D721Med (cell line): ENCODE measurements at places on chromosomes 5 and 9.
A peak's percentile ranks its signal among the peaks of the same experiment; 100 is the strongest.

GRCh38 chr5:87650284-87650683 is 237.6 kb upstream of the CCNH start:
- no peak for DNase-seq

GRCh38 chr9:90288275-90288639 is 354.4 kb downstream of the DIRAS2 start:
- no peak for DNase-seq

GRCh38 chr9:36416890-36417289 is 16.8 kb upstream of the RNF38 start:
- no peak for DNase-seq

GRCh38 chr5:76445830-76446229 is 42.7 kb downstream of the IQGAP2 start:
- DNase-seq = no peak

- DNase-seq = no peak
These were observed 35.6 kb upstream of the NSMF start for GRCh38 chr9:137494550-137495351.

GRCh38 chr5:131534974-131535373 is 100.1 kb downstream of the RAPGEF6 start:
- DNase-seq = no peak

DNA sequence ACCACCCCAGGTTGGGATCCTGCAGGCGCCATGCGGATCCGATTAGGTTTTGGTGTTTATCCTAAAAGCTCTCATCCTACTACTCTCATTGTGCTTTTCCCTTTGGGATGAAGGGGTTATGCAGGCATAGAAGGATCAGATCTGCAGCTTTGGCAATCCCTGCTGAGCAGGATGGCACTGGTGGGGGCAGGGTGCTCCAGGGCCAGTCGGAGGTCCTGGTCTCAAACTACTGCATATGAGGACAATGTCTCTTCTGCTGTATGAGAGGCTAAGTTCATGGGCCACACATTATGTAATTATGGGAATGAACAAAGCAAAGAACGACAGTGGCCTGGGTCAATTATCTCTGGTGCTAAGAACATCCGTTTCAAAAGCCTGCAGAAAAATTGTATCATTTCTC is 334.2 kb downstream of the IRX1 start:
- no peak for DNase-seq

DNA sequence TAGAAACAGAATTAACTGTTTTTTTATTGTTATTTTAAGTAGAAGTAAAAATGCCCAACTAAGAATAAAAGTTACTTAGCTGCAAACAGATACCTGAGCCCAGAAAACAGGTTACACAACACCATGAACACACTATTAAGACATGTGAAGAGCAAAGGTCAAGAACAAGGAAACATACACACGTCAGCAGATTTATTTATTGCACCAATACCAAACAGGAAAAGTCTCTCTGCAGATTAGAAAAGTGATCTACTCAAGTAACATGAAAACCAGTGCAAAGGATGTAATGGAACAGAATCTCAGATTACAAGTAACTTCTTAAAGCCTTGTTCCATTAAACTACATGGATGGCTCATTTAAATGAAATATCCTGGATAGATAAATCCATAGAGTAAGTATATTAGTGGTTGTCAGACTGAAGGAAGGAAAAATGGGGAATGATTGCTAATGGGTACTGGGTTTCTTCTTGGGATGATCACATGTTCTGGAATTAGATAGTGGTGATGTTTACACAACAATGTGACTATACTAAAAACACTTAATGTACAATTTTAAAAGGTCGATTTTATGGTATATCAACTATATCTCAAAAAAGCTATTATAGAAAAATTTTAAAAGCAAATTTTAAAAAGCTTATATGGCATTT is 6.1 kb downstream of the SAR1B start:
- no peak for DNase-seq

- no peak for DNase-seq
These were observed 19.0 kb upstream of the GNA14 start for GRCh38 chr9:77667151-77667550.

DNA sequence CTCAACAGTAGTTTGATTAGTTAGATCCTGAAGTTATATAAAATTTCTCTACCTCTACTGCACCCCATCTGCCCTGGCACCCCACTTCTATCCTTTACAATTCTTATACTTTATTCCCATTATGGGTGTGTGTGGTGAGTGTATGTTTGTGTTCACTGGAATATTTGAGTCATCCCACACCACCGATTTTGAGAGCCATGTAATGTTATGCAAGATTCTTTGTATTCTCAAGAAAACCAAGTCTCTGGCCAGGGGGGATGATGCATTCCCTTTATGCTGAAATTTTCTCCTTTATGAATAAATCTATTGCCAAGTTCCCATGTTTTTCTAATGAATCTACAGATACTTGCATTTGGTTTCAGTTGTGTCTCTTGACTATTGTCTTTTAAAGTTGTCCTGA is 266.8 kb downstream of the ARHGEF28 start:
- DNase-seq = no peak

DNA sequence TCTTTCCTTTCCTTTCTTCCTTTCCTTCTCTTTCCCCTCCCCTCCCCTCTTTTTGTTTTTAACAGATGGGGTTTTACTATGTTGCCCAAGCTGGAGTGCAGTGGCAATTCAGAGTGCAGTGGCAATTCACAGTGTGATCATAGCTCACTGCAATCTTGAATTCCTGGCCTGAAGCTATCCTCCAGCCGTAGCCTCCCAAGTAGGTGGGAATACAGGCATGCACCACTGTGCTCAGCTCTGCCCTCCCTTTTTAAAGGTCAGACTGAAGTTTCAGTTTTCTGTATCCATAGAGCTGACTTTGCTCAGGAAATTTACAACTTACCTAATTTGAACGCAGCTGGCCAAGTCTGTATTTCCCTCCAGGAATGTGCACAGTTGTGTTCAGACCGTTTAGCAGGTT is 696 bp downstream of the CCL28 start:
- no peak for DNase-seq

DNA sequence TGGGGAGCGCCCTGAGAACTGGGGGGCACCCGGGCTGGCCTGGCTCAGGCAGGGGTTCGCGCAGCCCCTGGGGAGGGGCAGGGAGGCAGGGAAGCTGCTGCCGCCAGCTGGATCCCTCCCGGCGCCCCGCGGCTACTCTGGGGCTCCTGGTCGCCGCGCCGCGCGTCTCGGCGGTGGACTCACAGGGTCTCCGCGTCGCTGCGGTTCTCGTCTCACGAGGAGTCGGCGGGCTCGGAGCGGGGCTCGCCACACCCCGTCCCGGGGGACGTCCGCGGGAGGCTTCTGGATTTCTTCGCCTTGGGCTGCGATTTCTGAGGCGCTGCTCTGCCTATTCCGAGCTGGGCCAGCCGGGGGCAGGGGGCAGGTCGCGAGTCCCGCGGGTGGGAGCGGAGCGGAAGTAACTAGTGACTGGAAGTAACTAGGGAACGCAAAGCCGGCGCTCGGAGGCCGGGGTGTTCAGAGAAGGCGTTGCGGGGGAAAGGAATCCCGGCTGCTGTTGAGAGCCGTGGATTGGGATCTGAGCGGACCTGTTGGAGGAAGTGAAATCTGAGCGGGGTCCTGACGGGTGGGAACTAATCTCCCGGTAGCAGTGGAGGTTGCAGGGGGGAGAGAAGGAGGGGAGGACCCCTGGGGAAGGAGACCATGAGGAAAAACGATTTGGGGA is 511 bp downstream of the CYSTM1 start:
- peak; percentile 49 for DNase-seq

DNA sequence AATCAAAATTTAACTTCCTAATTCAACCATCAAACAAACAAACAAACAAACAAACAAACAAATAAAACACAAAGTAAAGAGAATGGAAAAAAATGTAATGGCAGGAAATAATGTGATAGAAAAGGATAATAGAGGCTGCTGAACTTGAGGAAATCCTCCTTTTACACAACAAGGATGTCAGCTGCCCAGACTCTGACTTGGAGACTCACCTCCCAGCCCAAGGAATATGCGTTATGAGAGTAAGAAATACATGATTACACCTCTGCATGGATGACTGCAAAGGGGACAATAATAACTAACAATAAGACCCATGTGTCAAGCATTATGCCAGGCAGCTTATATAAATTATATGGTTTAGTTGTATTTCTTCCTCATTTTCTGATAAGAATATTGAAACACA is 46.6 kb upstream of the JAK2 start:
- DNase-seq = no peak

DNA sequence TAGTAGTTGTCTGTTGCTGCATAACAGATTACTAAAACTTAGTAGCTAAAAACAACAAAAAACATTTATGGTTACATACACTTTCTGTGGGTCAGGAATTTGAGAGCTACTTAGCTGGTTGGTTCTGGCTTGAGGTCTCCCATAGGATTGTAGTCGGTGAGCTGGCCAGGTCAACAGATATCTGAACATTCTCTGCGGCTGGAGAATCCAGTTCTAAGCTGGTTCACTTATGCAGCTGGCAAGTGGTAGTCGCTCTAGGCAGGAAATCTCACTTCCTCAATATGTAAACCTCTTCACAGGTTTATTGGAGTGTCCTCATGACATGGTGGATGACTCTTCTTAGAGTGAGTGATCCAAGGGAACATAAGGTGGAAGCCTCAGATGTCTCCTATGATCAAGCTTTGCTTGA is 65.7 kb upstream of the TNFAIP8 start:
- no peak for DNase-seq

GRCh38 chr9:78189461-78189860 is 46.4 kb upstream of the CEP78 start:
- no peak for DNase-seq

DNA sequence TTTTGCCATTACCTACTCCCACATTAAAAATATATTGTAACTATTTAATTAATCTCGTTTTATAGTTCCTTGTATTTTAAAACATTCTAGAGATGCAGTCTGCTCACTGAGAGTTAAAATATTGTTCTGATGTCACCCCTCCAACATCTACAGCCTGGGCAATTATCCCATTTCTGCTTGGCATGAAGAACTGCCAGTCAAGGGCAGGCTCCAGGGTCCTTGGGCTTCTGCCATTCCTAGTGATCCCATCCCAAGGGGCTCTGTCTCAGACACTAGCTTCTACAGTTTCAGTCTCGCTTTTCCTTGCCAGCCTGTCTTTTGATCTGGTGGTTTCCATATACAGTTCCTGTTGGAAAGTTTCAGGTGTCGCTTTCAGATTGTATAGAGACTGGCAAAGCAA is 287.2 kb downstream of the TMEM232 start:
- no peak for DNase-seq

GRCh38 chr9:98315551-98316060 is 60.2 kb upstream of the TBC1D2 start:
- DNase-seq = peak; percentile 77

DNA sequence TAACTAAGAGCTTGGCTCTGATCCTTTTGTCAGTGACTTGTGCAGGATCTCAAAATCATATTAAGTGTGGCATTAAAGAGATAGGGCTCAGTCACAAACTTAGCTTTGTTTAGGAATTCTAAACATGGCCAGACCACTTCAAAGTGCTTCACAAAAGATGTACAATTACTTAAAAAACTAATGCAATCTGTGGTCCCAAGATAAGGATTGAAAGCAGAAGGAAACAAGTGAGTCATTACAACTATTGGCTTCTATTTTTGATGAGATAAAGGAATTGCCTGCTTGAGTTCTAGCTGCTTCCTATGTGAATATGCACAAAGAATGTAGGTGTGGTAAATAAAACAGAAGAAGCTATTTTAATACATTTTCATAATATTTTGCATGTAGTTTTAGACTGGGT is 44.9 kb upstream of the SLC12A2 start:
- no peak for DNase-seq

DNA sequence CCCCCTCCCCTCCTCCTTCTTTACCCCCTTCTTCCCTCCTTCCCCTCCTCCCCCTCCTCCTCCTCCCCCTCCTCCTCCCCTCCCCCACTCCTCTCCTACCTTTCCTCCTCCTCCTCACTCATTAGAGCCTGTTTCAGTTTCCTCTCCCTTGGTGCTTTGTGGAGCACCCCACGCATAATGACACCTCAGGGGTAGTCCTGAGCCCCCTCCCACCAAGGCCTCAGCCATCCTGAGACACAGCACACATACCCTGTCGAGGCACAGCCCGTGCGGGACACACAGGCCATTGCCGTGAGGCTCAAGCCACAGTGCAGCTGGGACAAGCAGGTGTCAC is 35.4 kb downstream of the HK3 start:
- DNase-seq = no peak

DNA sequence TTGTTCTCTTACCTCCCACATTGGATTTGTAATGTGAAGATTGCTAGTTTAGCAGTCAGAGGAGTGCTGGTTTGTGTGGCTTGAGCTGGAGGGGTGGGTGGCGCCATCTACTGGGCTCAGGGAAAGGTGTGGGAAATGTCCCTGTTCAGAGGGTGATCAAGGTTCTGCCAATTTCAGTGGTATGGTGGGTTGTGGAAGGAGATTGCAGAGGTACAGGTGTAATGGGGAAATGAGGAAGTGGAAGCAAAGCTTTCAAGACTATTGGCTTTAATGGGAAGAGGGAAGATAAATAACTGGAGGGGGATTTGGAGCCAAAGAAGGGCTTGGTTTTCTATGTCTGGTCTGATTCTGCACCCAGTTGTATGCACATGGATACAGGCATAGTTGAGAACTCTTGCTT is 76.4 kb downstream of the OSMR start:
- peak; percentile 36 for DNase-seq

- no peak for DNase-seq
These were observed 3.8 kb upstream of the COL27A1 start for GRCh38 chr9:114151426-114151956.

- DNase-seq = no peak
These were observed 310.5 kb downstream of the DMAC1 start for GRCh38 chr9:7489036-7489435.

GRCh38 chr5:178194026-178194425 is 6.9 kb upstream of the GMCL2 start:
- DNase-seq = no peak

DNA sequence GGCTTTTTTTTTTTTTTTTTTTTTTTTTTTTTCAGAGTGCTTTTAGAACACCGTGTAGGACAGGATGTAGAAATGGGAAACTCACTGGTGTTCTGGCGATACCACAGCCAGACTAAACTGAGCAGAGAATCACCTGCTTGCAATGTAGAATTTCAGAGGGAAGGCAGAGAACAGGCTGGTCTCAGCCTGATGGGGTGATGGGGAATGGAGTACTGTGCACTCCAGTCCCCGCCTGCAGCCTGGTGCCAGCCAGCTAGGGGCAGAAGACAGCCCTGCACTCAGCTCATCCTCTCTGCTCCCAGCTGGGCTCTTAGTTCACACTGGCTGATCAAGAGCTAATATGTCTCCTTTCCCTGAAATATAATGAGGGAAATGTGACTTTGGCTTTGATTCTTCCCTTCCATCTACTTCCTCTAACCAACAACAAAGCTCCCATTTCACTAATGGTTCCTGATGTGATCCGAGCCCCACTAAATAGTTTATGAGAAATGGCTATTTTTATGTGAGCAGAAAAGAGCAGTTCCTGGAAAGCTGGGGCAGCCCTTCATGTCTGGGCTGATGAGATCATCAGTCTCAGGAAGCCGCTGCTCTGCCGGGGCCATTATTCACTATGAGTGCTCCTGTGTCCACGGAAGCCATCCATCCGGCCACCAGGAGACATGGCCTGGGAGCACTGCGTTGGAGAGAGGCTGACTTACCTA is 209.7 kb downstream of the GADD45G start:
- DNase-seq = no peak

- no peak for DNase-seq
These were observed 197.0 kb upstream of the VLDLR start for GRCh38 chr9:2424619-2425033.
